Heart left ventricle (tissue), 16 donors: ENCODE measurements at places on chromosomes 2 and 18. TPM values are rescaled to one million over a fixed set of nuclear protein-coding genes. Genes with fewer than 3 reads are reported as not detected.

GRCh38 chr18:23301972-23302371 is 151.1 kb upstream of the RIOK3 start:
- H3K4me3 ChIP-seq, result no peak overlapping the region
- DNase-seq, result no peak
- H3K36me3 ChIP-seq, result no peaks in the 10 kb centered on the region

GCG gene
- not detected for total RNA-seq

GRCh38 chr2:241272303-241273209 is 42.9 kb downstream of the HDLBP start:
- H3K36me3 ChIP-seq, result peaks cover 14% of the 10 kb centered on the region
- H3K4me1 ChIP-seq, result peaks cover 16% of the 10 kb centered on the region
- DNase-seq, result peak; percentile 82

DNA sequence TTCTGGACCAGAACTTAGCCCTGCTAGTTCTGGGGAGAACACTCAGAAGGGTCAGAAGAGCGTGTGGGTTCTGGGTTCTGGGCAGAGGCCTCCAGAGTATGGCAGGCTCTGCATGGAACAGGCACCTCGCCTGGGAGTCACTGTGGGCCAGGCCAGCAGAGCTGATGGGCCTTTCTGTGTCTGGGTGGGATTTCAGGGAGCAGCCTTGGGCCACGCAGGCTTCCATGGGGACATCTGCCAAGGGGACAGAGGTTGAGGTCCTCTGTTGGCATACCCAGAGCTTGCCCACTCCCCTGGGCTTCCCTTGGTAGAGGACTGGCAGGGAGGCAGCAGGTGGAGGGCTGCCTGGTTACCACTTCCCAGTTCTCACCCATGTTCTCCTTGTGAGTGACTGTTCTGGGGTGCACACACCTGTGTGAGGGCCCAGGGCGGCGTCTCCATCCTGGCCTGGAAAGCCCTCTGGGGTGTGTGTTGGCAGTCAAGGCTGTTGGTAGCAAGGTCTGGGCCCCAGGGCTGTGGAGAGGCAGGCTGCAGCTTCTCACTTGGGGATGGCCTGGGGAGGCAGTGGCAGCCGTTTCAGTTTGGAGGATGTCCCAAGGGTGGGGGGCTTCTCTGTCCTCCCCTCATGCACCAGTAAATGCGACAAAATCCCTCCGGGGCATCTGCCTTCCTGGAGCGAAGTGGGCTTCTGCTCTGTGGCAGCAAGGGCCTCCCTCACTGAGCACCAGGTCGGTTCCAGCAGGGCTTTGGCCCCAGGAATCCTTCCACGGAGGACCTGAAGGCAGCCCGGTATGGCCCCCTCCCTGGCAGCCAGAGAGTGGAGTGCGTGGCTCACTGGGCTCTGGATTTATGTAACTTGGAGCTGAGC is 74.6 kb upstream of the HDAC4 start:
- H3K36me3 ChIP-seq, result no peaks in the 10 kb centered on the region
- H3K4me3 ChIP-seq, result no peak overlapping the region
- no peak overlapping the region for H3K27ac ChIP-seq
- DNase-seq, result no peak

GRCh38 chr2:119204525-119204924 is 19.1 kb upstream of the STEAP3 start:
- no peak overlapping the region for H3K4me3 ChIP-seq
- no peaks in the 10 kb centered on the region for H3K4me1 ChIP-seq
- no peaks in the 10 kb centered on the region for H3K27me3 ChIP-seq
- H3K27ac ChIP-seq, result no peak overlapping the region

DNA sequence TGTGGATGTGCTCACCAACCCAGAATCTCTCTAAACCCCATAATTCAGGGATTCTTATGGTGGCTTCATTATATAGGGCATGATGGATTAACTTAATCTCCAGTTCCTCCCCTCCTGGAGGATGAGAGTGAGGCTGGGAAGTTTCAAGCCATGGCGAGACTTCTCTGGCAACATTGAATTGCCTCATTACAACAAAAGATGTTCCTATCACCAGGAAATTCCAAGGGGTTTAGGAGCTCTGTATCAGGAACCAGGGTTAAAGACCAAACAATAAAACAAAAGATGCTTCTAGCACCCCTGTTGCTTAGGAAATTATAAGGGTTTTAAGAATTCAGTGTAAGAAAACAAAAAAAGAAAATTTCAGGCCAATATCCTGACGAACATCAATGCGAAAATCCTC is 100.1 kb downstream of the NAB1 start:
- no peak overlapping the region for H3K27ac ChIP-seq
- no peak overlapping the region for H3K4me3 ChIP-seq
- H3K4me1 ChIP-seq, result no peaks in the 10 kb centered on the region
- no peaks in the 10 kb centered on the region for H3K27me3 ChIP-seq

DNA sequence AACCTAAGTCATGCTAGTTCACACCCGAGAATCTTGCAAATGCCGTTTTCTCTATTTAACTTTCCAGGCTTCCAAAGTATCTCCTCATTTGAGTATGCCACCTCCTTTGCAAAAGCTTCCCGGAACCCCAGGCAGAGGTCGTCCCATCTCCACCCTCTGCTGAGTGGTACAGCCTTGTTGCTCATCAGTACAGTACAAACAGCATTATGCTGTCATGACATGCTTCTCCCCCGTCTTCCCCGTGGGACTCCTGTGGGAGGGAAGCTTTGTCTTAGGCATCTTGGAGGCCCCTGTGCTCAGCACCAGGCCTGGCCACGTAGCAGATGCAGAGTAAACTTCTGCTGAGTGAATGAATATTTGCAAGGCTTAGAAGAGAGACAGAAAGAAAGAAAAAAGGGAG is 102.7 kb downstream of the CDCA7 start:
- no peaks in the 10 kb centered on the region for H3K36me3 ChIP-seq
- no peak for DNase-seq
- H3K4me3 ChIP-seq, result no peak overlapping the region
- H3K27me3 ChIP-seq, result no peaks in the 10 kb centered on the region
- H3K4me1 ChIP-seq, result no peaks in the 10 kb centered on the region

DNA sequence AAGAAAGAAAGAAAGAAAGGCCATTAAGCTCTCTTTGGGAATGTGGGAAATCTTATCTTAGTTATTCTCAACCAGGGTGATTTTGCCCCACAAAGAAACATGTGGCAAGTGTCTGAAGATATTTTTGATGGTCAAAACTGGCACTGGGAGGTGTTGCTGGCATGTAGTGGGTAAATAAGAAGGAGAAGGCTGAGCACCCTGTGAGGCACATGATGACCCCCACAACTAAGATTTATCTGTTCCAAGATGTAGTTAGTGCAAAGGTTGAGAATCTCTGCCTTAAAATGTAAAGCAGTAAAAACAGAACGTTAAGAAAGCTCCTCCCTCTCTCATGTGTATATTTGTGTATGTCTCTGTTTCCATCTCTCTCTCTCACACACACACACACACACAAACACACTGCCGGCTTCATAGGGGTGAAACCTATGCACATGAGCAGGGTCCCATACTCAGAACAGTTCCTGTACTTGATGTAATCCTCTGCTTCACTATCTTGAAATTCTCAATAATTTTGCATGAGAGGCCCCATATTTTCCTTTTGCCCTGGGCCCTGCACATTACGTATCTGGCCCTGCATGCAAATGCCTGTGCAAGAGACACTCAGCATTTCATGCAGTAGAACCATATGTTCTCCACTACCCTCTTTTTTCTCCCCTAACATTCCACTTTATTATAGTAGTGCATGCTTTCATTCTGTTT is 94.3 kb downstream of the MREG start:
- no peak overlapping the region for H3K4me3 ChIP-seq
- DNase-seq, result no peak
- no peaks in the 10 kb centered on the region for H3K36me3 ChIP-seq
- peaks cover 2% of the 10 kb centered on the region for H3K27me3 ChIP-seq
- H3K4me1 ChIP-seq, result peaks cover 6% of the 10 kb centered on the region

DNA sequence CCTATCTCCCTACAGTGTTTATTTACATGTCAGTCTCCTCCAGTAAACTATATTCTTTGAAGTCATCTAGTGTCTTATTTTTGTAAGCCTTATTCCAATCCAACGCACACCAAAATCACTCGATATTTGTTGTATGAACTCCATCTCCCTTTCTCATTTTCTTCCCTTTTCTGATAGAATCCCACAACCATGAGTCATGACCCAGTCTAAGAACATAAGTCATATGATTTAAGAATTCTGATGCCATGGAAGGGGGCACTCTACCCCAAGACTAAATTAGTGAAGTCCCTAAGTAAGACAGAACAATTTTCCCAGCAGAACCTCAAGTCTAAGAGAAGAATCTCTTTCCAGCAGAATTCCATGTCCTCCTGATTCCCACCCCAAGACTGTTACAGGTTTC is 5.4 kb downstream of the CHMP3 start:
- no peak overlapping the region for H3K4me3 ChIP-seq
- no peak overlapping the region for H3K27ac ChIP-seq

DNA sequence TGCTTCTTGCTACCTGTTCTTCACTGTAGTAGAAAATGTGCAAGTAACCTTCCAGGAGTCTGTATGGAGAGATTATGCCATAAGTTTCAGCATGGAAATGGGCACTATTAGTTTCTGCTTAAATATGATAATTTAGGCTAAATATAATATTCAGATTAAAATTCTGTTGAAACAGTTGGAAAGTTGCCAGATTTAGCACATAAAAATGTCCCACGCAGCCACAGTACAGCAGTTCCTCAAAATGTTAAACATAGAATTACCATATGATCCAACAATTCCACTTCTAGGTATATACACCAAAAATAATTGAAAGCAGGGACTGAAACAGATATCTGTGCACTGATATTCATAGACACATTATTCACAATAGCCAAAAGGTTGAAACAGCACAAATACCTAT is 121.2 kb downstream of the NRP2 start:
- H3K36me3 ChIP-seq, result no peaks in the 10 kb centered on the region
- no peaks in the 10 kb centered on the region for H3K27me3 ChIP-seq
- DNase-seq, result no peak

- no peak overlapping the region for H3K4me3 ChIP-seq
- H3K4me1 ChIP-seq, result no peaks in the 10 kb centered on the region
- DNase-seq, result no peak
Observed at GRCh38 chr18:2893676-2894075, 46.9 kb downstream of the EMILIN2 start.
